ENCODE measurements at places on chromosomes 2 and 18.
A peak's percentile ranks its signal among the peaks of the same experiment; 100 is the strongest.

GRCh38 chr18:55328301-55328700, 259.7 kb downstream of the TCF4 start:
- DNase-seq: peak; percentile 39

- DNase-seq: no peak
Measured at GRCh38 chr2:161992531-161992930, 81.5 kb downstream of the DPP4 start.

GRCh38 chr2:9975805-9976447, 24.4 kb downstream of the GRHL1 start:
- DNase-seq: peak; percentile 92

DNA sequence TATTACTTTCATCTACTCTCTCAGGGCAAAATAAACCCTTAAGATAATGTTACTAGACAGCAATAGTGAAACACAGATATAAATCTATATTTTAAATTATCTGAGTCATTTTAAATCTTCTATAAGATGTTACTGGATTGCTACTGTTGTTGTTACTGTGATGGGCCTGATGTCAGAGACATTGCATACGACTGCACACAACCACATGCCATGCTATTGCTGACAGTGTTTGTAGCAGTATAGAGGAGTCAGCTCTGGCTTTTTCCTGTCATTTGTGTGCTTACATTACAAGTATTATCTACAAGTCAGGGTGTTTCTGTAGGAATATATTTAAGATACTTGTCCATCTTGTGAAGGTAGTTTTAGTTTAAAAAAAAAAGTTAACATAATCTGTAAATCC, 63.9 kb downstream of the CCDC148 start:
- no peak for DNase-seq

DNA sequence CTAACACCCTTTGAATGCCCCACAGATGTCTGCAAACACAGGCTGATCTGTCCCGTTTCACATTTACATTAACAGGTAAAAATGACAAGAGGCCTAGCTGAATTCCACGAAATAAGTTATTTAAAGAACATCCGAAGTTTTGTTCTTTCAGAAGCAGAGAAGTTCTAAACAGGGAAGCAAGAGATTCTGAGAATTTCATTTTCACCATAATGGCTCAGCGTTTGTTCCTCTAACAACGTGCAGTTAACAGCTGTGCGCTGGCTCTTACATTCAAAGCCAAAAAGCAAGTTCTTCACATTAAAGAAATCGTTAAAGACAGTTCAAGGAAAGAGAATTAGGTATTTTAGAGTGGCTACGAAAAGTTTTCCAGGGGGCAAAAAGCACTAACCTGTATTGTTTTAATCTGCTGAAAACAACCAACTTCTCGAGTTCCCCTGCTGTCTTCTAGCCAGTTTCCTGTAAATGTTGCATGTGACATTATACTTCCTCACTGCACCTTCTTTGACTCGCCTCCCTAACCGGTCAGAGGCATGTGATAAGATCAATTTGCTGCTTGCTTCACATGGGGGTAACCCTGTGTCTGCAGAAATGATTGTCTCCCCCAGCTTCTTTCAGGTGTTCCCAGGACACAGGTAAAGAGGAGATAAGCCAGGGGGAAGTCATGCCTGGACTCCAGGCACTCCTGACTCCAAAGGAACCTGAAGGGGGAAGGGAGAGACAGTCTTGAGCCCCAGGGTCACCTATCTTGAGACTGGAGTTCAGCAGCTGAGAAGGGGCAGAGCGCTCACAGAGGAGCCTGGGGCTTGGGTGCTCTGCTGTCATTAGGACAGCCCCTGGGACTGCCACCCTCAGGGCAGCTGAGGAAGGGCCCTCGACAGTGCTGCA, 36.8 kb upstream of the WIPF1 start:
- no peak for DNase-seq

- no peak for DNase-seq
Measured at GRCh38 chr2:74881626-74882298, 47.8 kb downstream of the HK2 start.

DNA sequence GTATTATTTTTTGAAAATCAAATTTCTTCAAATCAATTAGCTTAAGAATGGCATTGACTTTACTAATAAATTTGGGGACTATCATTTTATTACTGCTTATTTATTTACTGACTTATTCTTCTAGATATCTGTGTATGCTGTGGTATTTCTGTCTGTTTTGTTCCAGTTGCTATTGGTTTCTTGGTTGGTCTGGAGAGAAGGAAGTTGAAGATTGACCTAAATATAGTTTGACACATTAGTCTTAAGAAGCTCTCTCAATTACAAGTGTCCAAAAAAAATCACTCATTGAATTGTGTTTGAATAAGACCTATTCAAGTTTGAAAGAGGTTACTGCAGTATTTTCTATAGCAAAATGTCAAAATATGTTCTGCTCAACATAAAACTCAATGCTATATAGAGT, 153.3 kb upstream of the KYNU start:
- DNase-seq: no peak

- no peak for DNase-seq
Measured at GRCh38 chr2:96655526-96655925, 13.0 kb downstream of the FER1L5 start.

GRCh38 chr2:134246154-134246874, 7.6 kb upstream of the MGAT5 start:
- no peak for DNase-seq

DNA sequence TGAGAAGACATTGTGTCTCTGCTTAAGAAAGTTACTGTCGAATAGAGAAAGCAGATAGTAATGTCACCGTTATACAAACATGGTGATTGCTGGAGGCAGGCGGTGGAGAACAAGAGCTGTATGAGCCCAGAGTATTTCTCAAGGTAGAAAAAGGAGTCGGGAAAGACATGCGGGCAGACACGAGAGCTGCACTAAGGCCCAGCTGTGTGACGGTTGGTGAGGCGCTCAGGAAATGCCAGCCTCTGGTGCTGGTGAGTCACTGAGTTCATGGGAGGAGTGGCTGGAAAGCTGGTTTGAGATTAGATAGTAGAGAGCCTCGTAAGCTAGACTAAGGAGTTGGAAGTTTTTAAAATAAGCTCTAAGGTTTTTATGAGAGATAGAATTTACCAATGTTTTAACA, 390.9 kb upstream of the TRIB2 start:
- no peak for DNase-seq
